ENCODE measurements at places on chromosomes 2 and 18.

- no peak for DNase-seq
Measured at GRCh38 chr2:180734382-180734781, 246.0 kb upstream of the UBE2E3 start.

DNA sequence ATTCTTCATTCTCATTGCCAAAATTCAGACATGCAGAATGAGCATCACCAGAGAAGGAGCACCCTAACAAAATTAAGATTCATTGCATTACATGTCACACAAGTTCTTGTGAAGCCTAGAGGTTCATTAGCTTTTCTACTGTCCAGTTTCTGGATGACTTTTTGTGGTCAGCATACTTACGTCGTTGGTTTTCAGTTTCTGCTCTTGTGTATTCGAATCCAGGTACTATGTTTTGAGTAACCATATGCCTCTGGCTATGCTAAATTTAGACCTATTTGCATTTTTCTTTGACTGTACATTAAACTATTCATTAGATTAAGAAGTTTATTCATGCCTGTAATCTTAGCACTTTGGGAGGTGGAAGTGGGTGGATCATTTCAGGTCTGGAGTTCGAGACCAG, 251.3 kb downstream of the PARD3B start:
- DNase-seq = no peak

GRCh38 chr18:23593720-23594119, 7.4 kb upstream of the NPC1 start:
- DNase-seq = no peak

DNA sequence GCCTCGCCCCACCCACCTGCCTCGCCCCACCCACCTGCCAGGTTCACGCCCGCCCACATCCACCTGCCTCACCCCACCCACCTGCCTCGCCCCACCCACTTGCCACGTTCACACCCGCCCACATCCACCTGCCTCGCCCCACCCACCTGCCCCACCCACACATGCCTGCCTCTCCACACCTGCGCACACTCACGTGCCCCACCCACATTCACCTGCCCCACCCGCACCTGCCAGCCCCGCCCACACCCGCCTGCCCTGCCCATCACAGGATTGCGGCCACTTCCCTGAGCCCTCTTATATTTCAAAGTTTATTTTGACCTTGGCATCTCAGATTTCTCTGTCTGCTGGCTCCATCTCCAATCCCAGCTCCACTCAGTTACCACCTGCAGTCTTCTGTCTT, 217.5 kb upstream of the SOX11 start:
- DNase-seq = no peak

- DNase-seq = no peak
Measured at GRCh38 chr2:224959556-224959955, 82.7 kb downstream of the DOCK10 start.

GRCh38 chr2:126849991-126850535, 48.6 kb upstream of the TEX51 start:
- DNase-seq = no peak

DNA sequence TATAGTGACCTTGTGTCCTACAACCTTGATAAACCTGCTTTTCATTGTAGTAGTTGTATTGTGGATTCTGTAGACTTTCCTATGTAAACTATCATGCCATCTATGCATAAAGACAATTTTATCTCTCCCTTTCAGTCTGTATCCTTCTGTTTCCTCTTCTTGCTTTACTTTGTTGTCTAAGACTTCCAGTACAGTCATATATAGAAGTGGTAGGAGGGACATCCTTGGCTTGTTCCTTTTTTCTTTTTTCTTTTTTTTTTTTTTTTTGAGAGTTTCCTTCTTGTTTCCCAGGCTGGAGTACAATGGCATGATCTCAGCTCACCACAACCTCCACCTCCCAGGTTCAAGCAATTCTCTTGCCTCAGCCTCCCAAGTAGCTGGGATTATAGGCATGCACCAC, 39.7 kb downstream of the UBE2F start:
- DNase-seq = no peak

DNA sequence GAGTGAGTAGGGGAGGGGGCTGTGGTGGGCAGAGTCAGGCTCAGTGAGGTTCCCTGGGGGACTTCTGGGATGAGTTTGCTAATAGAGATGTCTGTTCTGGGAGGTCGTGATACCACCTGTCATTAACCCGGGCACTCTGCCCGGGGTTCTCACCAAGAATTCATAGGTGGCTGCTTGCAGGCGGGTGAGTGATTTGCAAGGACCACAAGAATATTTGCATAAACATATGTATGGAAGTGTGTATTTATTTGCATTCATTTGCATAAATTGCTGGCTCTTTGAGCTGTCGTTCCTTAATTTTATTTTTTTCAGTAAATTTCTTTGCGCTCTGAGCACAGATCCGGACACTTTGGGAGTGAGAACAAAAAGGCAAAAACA, 260.0 kb downstream of the ATAD2B start:
- DNase-seq = no peak

Data from NCI-H1105 treated with DMSO at 0.1 percent for 48 hours (cell line).